ENCODE measurements at places on chromosomes 3 and 15. TPM values are rescaled to one million over a fixed set of nuclear protein-coding genes. Genes with fewer than 3 reads are reported as not detected.
A peak's percentile ranks its signal among the peaks of the same experiment; 100 is the strongest.

SPATA12 gene
- total RNA-seq = not detected

TLR9 gene
- total RNA-seq = not detected

BTBD1 gene
- total RNA-seq = 101 TPM

GRCh38 chr3:57079474-57079831 is 19.0 kb downstream of the SPATA12 start:
- no peak for DNase-seq

- DNase-seq = no peak
Observed at GRCh38 chr3:114727373-114727772, 419.7 kb downstream of the ZBTB20 start.

DNA sequence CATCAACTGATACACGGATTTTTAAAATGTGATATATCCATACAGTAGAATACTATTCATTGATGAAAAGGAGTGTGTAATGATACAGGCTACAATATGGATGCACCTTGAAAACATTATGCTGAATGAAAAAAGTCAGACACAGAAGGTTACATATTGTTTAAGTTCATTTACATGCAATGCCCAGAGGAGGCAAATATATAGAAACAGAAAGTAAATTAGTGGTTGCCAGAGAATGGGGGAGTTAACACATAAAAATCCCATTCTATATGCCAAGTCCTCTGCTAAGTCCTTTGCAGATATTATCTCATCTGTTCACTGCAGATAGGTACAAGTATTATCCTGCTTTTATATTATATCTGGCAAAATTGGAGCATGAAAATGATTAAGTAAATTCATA is 22.1 kb upstream of the CDIN1 start:
- no peak for DNase-seq

DNA sequence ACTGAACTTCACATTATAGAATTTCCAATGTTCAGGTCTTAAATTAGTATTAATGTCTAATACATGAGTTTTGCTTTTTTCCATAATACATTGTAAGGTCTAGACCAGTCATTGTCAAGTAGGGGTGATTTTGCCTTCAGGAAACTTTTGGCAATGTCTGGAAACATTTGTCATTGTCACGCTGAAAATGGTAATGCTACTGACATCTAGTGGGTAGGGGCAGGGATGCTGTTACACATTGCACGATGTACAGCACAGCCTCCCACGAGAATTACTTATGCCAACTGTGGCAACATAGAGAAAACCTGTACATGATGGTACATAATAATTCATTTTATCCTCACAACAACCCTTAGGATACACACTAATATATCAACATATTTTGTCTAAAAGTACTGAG is 384.1 kb downstream of the CADM2 start:
- DNase-seq = no peak

- DNase-seq = no peak
Observed at GRCh38 chr3:39222462-39222861, 30.1 kb upstream of the XIRP1 start.

DNA sequence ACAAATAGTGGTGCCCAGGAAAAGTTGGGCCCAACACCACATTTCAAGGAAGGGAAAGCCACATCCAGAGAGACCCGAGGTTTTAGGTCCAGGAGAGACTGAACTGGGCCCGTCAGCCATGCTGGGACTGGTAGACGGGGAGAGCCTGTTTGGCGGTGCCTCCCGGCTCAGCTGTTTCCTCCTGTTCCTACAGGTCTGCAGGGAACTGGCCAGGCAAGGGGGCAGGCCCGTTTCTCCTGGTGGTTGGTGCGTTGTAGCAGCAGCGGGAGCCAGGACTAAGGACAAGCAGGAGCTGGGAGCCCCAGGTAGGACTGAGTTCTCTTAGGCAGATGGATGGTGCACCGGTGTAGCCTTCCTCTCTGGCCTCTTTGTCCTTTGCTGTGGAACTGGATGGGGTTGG is 3.9 kb downstream of the PRKCD start:
- no peak for DNase-seq

GRCh38 chr3:11998092-11998491 is 6.1 kb upstream of the SYN2 start:
- no peak for DNase-seq

DNA sequence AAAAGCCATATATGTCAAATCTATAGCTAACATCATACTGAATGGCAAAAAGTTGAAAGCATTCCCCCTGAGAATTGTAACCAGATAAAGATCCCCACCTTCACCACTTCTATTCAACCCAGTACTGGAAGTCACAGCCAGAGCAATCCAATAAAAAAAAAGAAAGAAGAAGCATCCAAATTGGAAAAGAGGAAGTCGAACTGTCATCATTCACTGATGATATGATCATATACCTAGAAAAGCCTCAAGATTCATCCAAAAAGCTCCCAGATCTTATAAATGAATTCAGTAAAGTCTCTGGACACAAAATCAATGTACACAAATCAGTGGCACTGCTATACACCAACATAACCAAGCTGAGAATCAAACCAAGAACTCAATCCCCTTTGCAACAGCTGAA is 97.4 kb downstream of the CBLB start:
- no peak for DNase-seq

- peak; percentile 56 for DNase-seq
Observed at GRCh38 chr3:36904641-36905040, 40.2 kb downstream of the TRANK1 start.
